ENCODE measurements at places on chromosomes 13 and 19.
A peak's percentile ranks its signal among the peaks of the same experiment; 100 is the strongest.

DNA sequence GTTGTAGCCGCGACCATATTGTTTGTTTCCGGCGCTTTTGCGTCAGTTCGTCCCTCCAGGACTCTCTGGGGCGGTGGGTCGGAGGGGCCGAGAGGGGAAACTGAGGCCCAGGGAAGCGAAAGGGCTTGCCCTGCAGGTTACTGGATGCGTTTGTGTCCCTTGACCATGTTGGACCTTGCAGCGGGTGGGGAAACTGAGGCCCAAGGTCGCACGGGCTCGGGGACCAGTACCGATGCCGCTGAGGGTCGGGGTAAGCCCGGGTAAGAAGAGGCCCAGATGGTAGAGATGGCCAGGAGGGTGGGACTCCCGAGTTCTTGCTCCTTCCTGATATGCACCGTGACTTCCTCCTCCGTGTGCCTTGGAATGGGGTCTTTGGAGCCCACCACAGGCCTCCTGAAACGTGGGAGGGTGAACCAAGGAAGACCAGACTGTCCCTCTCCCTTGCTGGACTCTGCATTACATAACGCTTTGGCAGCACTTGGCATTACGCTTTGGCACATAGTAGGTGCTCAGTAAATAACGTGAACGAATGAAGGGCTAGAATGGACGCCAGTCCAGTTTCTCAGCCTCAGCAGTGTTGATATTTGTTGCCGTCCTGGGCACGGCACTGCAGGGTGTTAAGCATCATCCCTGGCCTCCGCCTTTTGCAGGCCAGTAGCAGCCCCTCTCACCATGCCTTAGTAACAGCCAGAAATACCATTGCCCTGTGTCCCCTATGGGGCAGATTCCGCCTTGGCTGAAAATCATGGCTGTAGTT lies 743 bp downstream of the CHAF1A start:
- peak; percentile 33 for DNase-seq

DNA sequence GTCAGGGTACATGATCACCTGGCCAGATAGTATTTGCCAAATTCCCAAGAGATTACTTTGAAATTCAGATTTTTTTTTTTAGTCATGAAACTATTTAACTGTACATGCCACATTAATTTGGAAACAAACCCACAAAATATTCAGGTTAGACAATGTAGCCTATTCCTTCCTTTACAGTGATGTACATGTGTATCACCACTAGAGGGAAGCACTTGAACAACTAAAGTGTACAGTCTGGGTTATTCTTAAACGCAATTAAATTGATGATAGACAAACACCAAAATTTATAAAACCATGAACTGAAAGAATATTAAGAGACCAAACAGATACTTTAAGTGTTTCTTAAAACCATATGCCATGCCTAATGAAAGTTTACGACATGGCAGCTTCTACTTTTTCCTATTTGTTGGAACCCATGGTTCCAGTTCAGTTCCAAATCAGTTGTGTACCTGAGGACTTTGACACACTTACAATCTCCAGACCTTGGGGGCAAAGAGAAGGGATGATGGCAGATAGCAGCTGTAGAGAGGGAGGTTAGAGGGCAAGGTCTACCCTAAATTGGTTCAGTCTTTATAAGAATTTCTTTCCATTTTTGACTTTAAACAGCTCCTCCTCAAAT lies 52.8 kb downstream of the TNFSF13B start:
- DNase-seq: peak; percentile 70

GRCh38 chr19:17950310-17951156 lies 16.4 kb upstream of the KCNN1 start:
- peak; percentile 41 for DNase-seq

GRCh38 chr13:79668201-79668752 lies 187.3 kb downstream of the NDFIP2 start:
- DNase-seq: no peak

- no peak for DNase-seq
Measured at GRCh38 chr13:65499256-65499655, 1730.9 kb downstream of the PCDH9 start.

DNA sequence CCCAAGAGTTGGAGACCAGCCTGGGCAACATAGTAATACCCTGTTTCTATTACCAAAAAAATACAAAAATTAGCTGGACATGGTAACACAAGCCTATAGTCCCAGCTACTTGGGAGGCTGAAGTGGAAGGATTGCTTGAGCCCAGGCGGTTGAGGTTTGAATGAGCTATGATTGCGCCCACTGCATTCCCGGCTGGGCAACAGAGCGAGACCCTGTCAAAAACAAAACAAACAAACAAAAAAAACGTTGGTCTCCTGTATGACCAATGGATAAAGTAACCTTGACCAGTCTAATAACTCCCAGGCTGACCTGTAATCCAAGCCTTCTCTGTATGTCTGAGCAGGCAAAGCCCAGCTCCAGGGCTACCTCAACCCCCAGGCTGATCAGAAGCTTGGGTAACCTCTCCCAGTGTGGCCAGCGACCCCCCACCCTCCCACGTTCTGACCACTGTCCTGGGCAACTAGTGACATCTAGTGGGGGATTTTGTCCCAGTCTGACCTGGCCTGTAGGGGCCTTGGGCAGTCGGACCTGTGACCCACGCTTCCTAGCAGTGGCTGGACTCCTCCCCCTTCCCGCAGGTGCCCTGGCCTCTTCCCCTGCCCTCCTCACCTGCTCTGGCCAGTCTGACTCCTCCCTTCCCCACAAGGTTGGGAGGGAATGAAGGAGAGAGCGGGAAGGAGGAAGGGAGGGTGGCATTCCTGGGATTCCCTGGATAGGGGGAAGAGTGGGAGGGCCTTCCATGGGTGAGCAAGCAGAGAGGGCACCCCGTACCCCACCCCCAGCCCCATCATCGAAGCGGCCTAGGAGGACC lies 1.0 kb upstream of the BCAM start:
- DNase-seq: no peak

DNA sequence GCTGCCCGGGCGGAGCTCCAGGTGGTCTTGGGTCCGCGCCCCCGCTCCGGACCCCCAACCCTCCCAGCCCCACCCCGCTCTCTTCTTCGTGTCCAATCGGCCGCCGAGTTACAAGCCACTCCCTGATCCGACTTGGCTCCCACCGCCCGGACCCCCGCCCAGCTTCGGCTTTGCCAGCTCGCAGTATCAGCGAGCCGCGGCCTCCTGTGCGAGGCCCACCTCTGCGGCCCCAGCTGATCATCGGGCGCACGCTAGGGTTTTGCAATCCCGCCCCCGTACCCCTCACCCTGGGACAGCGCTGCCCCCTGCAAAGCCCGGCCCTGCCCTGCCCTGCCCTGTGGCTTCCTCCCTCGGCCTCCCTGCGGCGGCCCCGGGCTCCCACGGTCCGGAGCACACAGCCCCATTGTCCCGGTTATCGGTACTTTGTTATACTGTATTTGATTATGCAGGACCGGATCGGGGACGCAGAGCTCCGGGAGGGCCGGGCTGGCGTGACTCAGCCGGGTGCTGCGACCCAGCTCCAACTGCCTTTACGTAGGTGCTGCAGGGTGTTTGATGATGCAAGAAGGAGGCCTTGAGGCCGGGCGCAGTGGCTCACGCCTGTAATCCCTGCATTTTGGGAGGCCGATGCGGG lies 598 bp upstream of the LPAR2 start:
- DNase-seq: no peak

GRCh38 chr19:35883882-35884281 lies 15.5 kb downstream of the APLP1 start:
- DNase-seq: peak; percentile 38

DNA sequence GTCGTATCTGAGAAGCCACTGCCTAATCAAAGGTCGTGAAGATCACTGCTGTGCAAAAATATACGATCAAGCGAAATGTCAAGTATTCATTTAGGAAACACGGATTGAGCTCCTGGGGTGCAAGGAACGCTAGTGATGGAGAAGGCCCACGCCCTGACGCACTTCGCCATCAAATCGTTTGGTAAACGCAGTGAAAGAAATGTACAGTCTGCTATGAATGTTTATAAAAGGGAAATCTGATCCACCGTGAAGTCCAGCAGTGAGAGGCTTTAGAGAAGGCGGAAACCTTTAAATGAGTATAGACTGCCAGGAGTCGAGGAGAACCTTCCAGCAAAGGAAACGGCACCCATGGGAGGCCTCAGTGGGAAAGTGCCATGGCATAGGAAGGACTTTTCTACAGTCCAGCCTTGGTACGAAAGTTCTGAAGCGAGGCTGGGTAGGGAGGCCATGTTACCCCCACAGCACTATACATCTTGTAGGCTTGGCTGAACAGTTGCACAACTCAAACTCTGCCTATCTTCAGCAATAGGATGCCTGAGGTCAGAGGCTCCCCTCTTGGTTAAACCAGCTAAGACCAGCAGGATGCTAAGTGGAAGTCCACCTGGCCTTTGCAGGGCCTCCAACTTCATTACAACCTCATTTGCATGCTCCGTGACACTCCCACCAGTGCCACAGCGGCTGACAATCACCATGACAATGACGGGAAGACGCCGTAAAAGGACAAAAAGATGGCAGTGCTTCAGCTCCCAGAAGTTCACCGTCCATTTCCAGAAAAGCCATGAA lies 20.4 kb downstream of the PCID2 start:
- no peak for DNase-seq

- no peak for DNase-seq
Measured at GRCh38 chr13:33349986-33350826, 64.7 kb upstream of the STARD13 start.

Measured in NAMALWA (cell line).